Gastroesophageal sphincter (tissue), 4 donors: ENCODE measurements at places on chromosomes 3 and 15. TPM values are rescaled to one million over a fixed set of nuclear protein-coding genes. Genes with fewer than 3 reads are reported as not detected.

NR1I2 gene
- not detected for total RNA-seq

LRRN1 gene
- total RNA-seq: 1.1 TPM

KCNMB2 gene
- not detected for total RNA-seq

ITIH1 gene
- not detected for total RNA-seq

PCLAF gene
- total RNA-seq: 2.4 TPM

AMOTL2 gene
- 226 TPM for total RNA-seq

CRABP1 gene
- 0.50 TPM for total RNA-seq

PPM1L gene
- total RNA-seq: 48.8 TPM

TRPM1 gene
- total RNA-seq: not detected

ANKRD34C gene
- total RNA-seq: not detected

GP5 gene
- total RNA-seq: not detected

ARL6IP5 gene
- 153 TPM for total RNA-seq

PTPRG gene
- 49.4 TPM for total RNA-seq

ACP3 gene
- total RNA-seq: 2.7 TPM

C3orf80 gene
- total RNA-seq: 1.1 TPM

LMAN1L gene
- not detected for total RNA-seq

RBM15B gene
- total RNA-seq: 28.5 TPM

SMCO1 gene
- total RNA-seq: not detected

SCN11A gene
- total RNA-seq: not detected

SLC24A5 gene
- not detected for total RNA-seq

STRIT1 gene
- not detected for total RNA-seq

PP2D1 gene
- not detected for total RNA-seq

MST1R gene
- 1.4 TPM for total RNA-seq

ERICH6 gene
- total RNA-seq: not detected

FAM107A gene
- 109 TPM for total RNA-seq

CHDH gene
- 0.78 TPM for total RNA-seq

FGF7 gene
- 92.9 TPM for total RNA-seq

THSD4 gene
- total RNA-seq: 28.5 TPM

ZNF860 gene
- 0.31 TPM for total RNA-seq

SLC9C1 gene
- total RNA-seq: not detected

PDHB gene
- total RNA-seq: 192 TPM

PIAS1 gene
- total RNA-seq: 47.1 TPM

EPB42 gene
- total RNA-seq: 0.12 TPM

BFSP2 gene
- not detected for total RNA-seq

WDR72 gene
- total RNA-seq: not detected

ETV5 gene
- 11.9 TPM for total RNA-seq

SLC12A1 gene
- not detected for total RNA-seq

THPO gene
- total RNA-seq: 0.31 TPM

DOCK3 gene
- total RNA-seq: 7.9 TPM

HGD gene
- not detected for total RNA-seq

VPS8 gene
- 72.5 TPM for total RNA-seq

HRG gene
- not detected for total RNA-seq

POLQ gene
- total RNA-seq: 0.13 TPM

NPAP1 gene
- not detected for total RNA-seq

RHCG gene
- total RNA-seq: 1.5 TPM

EMC7 gene
- 34.6 TPM for total RNA-seq

SAXO2 gene
- 0.27 TPM for total RNA-seq

OR5K2 gene
- not detected for total RNA-seq
